ENCODE measurements at places on chromosomes 5 and 9.

DNA sequence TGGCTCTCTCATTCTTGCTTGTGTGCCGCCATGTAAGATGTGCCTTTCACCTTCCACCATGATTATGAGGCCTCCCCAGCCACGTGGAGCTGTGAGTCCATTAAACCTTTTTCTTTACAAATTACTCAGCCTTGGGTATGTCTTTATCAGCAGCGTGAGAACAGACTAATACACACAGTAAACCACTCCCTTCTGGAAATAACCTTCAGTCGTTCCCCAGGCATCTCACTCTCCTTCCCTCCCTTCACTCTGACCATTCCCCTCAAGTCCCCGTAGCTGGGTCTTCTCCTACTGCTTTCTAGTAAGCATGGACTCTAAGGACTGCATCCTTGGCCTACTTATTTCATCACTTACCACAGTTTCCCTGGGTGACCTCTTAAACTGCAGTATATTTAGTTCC lies 493.9 kb downstream of the CCDC171 start:
- no peak for DNase-seq

- no peak for DNase-seq
Measured at GRCh38 chr9:81245254-81245956, 443.9 kb downstream of the TLE1 start.

GRCh38 chr5:125668884-125669283 lies 754.3 kb upstream of the GRAMD2B start:
- DNase-seq = no peak

DNA sequence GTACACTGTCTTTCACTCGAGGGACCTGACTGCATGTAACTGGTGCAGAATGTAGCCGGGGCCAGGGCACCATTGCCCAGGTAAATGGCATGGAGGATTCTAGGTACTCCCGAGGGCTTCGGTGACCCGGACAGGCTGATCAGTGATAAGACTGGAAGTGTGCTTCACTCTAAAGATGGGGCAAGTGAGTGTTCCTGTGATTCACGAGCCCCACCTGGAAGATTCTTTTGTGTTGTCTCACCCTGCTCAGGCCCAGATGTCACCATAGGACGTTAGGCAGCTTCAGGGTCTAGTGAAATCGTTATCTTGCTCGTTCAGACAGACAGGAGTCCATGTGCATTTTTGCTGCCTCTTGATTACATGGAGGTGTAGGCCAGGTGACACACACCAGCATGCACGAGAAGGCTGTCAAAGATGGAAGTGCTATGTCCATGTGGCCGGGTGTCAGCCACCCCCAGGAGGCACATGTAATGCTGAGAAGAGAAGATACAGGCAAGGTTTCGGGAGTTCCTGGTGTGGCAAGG lies 73.9 kb downstream of the WNK2 start:
- no peak for DNase-seq

GRCh38 chr5:5490774-5491347 lies 68.4 kb downstream of the ICE1 start:
- DNase-seq = no peak

- DNase-seq = no peak
Measured at GRCh38 chr5:76622973-76623596, at the start of gene F2RL2. F2RL2 (minus strand) TSS chr5:76623403; CDS start chr5:76623230, 173 bp downstream.

DNA sequence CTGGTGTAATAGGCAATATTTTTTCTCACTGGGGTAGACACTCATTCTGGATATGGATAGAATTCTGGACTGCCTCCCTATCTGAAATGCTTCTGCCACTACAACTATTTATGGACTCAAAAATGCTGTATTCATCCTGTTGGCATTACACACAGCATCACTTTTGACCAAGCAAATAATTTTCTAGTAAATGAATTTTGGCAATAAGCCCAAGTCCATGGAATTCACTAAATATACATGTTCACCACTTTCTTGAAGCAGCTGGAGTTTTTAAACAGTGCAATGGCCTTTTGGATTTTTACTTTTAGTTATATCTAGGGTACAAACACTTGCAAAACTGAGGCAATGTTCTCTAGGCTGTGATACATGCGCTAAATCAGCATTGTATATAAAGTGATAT lies 724.9 kb upstream of the EDIL3 start:
- no peak for DNase-seq

- no peak for DNase-seq
Measured at GRCh38 chr5:131630208-131630962, 4.6 kb downstream of the RAPGEF6 start.

DNA sequence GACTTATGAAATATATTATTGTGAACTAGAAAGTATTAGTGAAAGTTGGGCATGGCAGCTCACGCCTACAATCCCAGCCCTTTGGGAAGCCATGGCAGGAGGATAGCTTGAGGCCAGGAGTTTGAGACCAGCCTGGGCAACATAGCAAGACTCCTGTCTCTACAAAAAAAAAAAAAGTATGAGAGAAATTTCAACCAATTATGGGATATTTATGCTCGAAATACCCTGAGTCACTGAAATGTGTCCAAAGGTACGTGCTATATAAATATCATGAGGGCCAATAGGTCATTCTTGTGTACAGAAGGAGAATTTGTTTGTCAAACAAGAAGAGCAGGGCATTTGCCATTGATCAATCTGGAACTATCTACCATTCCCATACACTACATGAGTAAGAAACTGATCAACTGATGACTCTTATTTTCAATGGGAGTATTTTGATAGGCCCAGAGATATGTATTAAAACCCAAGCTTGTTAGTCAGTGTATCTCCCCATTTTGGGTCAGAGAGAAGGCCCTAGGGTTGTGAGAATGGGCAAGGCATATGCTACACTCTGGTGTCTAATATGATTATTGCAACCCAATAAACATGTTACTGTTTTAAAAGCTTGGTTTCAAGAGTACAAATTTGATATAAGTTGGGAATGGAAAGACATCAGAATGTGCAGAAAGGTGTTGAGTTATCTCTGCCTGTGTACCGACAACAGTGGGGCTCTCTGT lies 21.7 kb upstream of the HOMER1 start:
- DNase-seq = no peak

- DNase-seq = no peak
Measured at GRCh38 chr5:73939557-73939956, 313.6 kb downstream of the ARHGEF28 start.

DNA sequence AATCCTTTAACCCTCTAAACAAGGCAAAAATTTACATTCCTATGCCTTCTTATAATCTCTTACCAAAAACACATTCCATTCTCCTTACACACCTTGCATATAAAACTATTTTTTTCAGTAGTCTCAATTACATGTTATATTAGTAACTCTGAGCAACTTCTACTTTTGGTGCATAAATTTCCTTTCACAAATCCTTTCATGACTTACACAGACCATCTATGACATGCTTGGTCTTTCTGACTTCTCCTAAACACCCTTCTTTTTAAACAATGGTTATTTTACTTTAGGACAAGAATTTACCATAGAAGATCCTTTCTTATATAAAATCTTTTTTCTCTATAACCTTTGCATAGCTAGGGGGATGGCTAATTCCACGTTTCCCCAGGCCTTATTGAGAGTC lies 208.0 kb upstream of the ARRDC3 start:
- no peak for DNase-seq

GRCh38 chr5:138408023-138408422 lies 30.8 kb upstream of the REEP2 start:
- DNase-seq = no peak

GRCh38 chr5:123673107-123673506 lies 161.1 kb downstream of the CSNK1G3 start:
- no peak for DNase-seq

DNA sequence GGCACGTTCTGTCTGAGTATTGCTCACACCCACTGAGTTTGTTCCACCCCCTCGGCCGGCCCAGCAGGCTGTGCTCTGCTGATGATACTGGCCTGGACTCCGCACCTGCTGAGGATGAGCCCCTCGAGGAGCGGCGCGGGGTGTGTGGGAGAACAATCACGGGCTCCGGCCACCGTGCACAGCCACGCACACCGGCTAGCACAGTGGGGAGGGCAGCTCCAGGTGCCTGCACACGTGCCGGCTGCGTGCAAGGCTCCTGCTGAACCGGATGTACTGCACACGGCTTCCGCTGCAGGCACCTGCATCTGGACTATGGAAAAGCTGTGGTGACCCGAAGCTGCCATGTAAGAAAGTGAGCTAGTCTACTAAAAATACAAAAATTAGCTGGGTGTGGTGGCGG lies 485.2 kb upstream of the CDH9 start:
- no peak for DNase-seq
